Transverse colon (tissue), 4 donors: ENCODE measurements at places on chromosomes 3 and 15. TPM values are rescaled to one million over a fixed set of nuclear protein-coding genes. Genes with fewer than 3 reads are reported as not detected.

TM4SF4 gene
- total RNA-seq, result not detected

DNA sequence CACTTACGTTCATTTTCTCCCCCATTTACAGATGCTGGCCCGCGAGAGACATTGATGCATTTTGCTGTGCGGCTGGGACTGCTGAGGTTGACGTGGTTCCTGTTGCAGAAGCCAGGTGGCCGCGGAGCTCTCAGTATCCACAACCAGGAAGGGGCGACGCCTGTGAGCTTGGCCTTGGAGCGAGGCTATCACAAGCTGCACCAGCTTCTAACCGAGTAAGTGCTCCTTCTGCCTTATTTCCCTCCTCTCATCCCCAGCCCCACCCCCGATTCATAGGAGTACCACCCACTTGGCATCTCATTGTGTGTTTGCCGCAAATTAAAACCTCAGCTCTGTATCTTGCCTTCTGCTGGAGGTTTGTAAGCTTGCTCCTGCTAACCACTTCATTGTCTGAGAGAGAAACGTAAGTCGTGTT is 163.3 kb downstream of the AKAP13 start:
- peak overlapping the region; percentile 75 for H3K27ac ChIP-seq
- DNase-seq, result peak; percentile 89
- H3K4me3 ChIP-seq, result no peak overlapping the region
- H3K36me3 ChIP-seq, result no peaks in the 10 kb centered on the region
- peaks cover 39% of the 10 kb centered on the region for H3K4me1 ChIP-seq

GRCh38 chr15:58749532-58750337 is at the start of gene ADAM10:
Gene ADAM10 (minus strand): TSS chr15:58749707. CDS start chr15:58749534, 173 bp downstream.
- no peaks in the 10 kb centered on the region for H3K27me3 ChIP-seq
- H3K27ac ChIP-seq, result peak within 1 kb of the TSS; percentile 99
- H3K4me3 ChIP-seq, result peak within 1 kb of the TSS; percentile 92
- H3K4me1 ChIP-seq, result peaks cover 17% of the 10 kb centered on the region

- H3K27me3 ChIP-seq, result peaks cover 19% of the 10 kb centered on the region
- no peaks in the 10 kb centered on the region for H3K4me1 ChIP-seq
- no peak overlapping the region for H3K27ac ChIP-seq
- no peak overlapping the region for H3K4me3 ChIP-seq
- H3K36me3 ChIP-seq, result no peaks in the 10 kb centered on the region
Measured at GRCh38 chr15:34760909-34761308, 6.1 kb upstream of the GJD2 start.

- H3K4me3 ChIP-seq, result no peak overlapping the region
- H3K27me3 ChIP-seq, result peaks cover 28% of the 10 kb centered on the region
- DNase-seq, result no peak
- H3K4me1 ChIP-seq, result no peaks in the 10 kb centered on the region
- H3K36me3 ChIP-seq, result no peaks in the 10 kb centered on the region
Measured at GRCh38 chr3:123019161-123019560, 8.4 kb downstream of the SEMA5B start.

ADAMTS7 gene
- 2.2 TPM for total RNA-seq

DNA sequence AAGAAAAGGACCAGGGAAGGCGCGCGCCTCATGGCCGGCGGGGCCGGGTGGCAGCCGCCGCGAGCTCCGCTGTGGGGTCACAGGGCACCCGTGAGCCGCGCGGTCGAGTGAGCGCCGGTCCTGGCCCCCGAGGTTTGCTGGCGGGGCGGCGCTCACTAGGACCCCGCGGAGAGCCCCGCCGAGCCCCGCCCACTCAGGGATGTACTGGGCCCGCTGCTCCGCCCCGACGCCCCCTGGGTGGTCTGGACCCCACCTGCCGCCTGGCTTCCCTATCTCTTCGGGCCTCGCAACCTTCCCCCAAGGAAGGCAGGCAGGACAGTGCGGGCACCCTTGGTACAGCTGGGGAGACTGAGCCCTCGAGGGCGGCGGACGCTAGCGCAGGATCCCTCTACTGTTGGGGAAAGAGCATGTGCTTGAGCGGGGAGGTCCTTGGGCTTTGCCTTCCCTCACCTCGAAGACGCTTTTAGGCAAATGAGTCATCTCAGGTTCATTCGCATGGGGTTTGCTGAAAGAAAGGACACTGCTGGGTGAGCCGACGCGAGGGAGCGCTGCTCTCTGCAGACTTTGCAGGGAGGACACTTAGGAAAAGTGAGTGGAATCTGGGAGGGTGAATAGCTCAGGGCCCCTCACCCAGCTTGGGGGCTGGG is at the start of gene CHRNB4:
Gene CHRNB4, minus strand, starts transcription at position 109 of the 647 bp plus-strand sequence. Its CDS starts 77 bp downstream, at position 32.
- no peak for DNase-seq
- no peak within 1 kb of the TSS for H3K27ac ChIP-seq
- peaks cover 8% of the 10 kb centered on the region for H3K4me1 ChIP-seq
- H3K4me3 ChIP-seq, result peak within 1 kb of the TSS; percentile 37
- H3K27me3 ChIP-seq, result peaks cover 24% of the 10 kb centered on the region

GRCh38 chr3:161503271-161503670 is 6.7 kb downstream of the OTOL1 start:
- no peaks in the 10 kb centered on the region for H3K36me3 ChIP-seq
- H3K4me3 ChIP-seq, result no peak overlapping the region
- no peak overlapping the region for H3K27ac ChIP-seq
- H3K4me1 ChIP-seq, result no peaks in the 10 kb centered on the region
- H3K27me3 ChIP-seq, result no peaks in the 10 kb centered on the region
